Stimulated activated CD8-positive, alpha-beta memory T cell treated with anti-CD3 and anti-CD28 coated beads, Interleukin-4, amount 100 ng/mL, for 4 hours (primary cell): ENCODE measurements at places on chromosomes 5 and 9.

GRCh38 chr5:67807439-67807888, 408.1 kb upstream of the PIK3R1 start:
- no peak for DNase-seq

DNA sequence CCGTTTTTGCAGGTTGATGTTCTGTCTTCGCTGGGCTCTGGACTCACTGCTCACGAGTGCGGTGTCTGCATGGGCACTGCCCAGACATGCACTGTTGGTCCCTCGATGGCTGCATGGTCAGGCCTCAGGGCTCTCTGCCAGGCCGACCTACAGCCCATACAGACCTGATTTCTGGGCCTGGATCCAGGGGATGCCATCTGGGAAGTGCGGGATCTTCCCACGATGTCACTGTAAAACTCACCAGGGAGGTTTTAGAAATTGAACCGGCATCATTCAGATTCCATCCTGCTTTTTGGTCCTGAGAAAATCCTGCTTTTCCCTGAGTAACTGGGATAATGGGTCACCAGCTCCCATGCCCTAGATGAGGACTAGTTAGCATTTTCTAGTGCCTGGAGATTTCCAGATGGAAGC, 9.1 kb downstream of the S1PR3 start:
- DNase-seq: no peak

GRCh38 chr5:59391576-59391975, 501.9 kb downstream of the PDE4D start:
- DNase-seq: no peak

DNA sequence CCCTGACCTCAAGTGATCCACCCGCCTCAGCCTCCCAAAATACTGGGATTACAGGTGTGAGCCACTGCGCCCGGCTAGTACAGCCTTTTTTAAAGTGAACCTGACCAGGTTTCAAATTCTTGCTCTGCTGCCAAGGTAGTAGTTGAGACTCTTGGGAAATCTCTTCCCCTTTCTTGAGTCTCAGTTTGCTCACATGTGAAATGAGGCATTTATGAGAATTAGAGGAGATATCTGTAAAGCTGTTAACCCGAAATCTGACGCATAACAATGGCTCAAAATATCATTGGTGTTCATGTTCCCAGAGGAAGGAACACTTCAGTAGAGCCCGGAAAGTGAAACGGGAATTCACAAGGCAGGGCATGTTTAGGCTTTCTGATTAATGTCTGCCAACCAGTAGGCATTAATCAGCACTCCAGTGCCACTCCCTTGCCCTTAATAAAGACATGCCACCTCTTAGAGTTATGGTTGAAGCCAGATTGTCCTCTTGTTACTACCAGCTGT, 1.5 kb downstream of the ARPC5L start:
- no peak for DNase-seq

DNA sequence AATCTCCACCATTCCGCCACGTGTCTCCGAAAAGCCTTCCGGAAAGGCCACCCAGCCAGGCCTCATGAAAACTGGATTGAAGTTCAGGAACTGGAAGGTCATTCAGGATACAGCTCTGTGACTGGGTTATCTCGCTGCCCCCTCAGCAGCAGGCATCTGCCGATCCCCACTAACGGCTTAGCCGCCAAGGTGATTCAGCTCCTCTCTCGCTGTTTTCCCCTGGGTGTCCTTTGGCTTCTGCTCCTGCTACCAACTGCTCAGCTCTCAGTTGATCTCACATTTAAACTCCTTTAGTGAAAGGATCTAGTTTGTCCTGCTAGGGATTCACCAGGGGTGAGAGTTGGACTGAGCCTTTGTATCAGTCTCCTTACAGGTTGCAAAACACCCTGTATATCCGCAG, 2.2 kb upstream of the GDNF start:
- no peak for DNase-seq

DNA sequence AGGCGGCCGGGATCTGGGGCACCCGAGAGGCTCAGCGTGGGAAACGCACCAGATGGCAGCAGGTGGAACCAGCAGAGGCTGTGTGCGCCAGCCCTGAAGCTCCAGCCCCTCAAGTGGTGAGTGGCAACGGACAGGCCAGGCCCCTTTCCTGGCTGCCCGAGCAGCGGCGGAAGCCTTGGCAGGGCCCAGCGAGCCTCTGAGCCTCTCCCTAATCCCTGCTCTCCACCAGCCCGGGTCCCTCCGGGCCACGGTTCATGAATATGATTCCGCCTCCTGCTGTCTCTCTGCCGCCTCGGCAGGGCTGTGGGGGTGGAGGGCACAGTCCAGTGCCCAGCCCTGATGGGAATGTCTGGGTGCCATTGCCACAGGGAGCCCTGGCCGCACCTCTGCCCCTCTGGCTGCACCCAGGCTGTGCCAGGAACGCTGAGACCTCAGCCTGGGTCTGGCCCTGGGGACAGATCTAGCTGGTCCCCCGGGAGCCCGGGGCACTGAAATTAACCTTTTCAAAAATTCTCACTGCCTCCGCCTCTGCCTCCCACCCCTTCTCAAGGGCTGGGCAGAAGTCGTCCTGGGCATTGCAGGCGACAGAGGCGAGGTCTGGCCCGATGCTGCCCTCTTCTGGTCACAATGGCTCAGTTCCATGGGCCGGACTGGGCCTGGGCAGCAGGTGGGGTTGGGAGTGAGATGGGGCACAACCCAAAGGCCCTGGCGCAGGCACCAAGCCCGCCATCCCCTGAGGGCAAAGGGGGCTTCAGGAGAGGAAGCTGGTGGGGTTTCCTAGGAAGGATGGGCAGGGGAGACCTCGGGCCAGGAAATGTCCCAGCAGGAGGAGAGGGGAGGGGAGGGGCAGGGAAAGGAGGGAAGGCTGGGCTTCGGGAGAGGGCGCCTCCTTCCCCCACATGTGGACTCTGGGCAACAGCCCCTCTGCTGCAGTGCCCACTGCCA, 20.3 kb downstream of the CCDC187 start:
- peak; percentile 40 for DNase-seq

GRCh38 chr5:27234916-27235315, 196.5 kb upstream of the CDH9 start:
- DNase-seq: no peak

- DNase-seq: no peak
Observed at GRCh38 chr9:86624630-86625029, 270.4 kb upstream of the TUT7 start.
